ENCODE measurements at places on chromosomes 16 and 17.

GRCh38 chr17:21532763-21533385 lies 156.7 kb downstream of the KCNJ12 start:
- DNase-seq = no peak

GRCh38 chr17:14297161-14297851 lies 3.6 kb upstream of the HS3ST3B1 start:
- DNase-seq = no peak

GRCh38 chr16:47254756-47255155 lies 111.0 kb upstream of the NETO2 start:
- DNase-seq = no peak

DNA sequence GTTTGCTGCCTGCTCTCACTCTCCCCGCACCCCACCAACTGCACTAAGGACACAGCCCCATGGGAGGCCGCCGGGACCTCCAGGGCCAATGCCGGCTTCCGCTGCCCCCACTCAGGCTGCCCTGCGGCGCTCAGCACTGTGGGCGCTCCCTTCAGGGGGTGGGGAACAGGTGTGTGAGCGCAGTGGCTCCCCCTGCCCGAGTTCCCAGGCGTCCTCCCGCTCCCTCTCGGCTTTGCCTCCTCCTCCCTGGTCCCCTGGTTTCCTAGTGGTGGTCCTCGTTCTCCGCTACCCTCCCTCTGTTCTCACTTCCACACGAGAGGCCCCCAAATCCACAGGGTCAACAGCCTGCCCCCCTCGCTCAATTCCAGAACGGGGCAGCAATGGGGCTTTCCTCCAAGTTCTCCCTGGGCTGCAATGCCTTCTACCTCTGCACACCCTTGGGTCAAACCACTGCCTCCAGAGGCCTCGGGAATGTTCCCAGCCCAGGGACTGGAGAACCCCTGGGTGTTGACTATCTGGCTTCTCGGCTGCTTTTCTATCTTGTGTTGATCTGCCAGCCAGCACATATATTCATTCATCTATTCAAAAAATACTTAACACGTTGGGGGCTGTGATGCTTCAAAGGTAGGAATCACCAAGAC lies 9.9 kb downstream of the FOXJ1 start:
- DNase-seq = no peak

GRCh38 chr16:71754652-71755051 lies 30.2 kb upstream of the PHLPP2 start:
- no peak for DNase-seq

GRCh38 chr16:68779891-68780290 lies 42.8 kb downstream of the CDH1 start:
- DNase-seq = no peak

- DNase-seq = no peak
These were observed 11.3 kb downstream of the UBE2I start for GRCh38 chr16:1320658-1321240.

- DNase-seq = no peak
These were observed 3.7 kb upstream of the USP32 start for GRCh38 chr17:60395508-60396065.

- peak; percentile 37 for DNase-seq
These were observed 15.7 kb downstream of the CAVIN1 start for GRCh38 chr17:42407289-42407836.

DNA sequence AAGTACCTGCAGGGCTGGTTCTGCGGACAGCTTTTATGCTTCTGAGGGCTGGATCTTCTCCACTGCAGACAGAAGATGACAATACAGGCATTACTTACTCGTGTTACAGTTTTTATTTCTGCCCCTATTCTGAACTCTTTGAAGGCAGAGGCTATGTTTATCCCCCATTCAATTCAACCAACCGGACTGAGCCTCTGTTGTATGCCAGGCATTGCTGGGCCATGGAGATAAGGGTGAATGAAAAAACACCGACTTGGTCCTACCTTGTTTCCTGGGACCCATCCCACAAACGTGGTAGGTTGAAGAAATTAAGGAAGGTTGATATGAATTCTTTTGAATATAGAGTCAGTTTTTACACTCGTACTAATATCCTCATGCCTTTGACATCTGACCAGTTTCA lies 10.0 kb upstream of the HP start:
- no peak for DNase-seq

DNA sequence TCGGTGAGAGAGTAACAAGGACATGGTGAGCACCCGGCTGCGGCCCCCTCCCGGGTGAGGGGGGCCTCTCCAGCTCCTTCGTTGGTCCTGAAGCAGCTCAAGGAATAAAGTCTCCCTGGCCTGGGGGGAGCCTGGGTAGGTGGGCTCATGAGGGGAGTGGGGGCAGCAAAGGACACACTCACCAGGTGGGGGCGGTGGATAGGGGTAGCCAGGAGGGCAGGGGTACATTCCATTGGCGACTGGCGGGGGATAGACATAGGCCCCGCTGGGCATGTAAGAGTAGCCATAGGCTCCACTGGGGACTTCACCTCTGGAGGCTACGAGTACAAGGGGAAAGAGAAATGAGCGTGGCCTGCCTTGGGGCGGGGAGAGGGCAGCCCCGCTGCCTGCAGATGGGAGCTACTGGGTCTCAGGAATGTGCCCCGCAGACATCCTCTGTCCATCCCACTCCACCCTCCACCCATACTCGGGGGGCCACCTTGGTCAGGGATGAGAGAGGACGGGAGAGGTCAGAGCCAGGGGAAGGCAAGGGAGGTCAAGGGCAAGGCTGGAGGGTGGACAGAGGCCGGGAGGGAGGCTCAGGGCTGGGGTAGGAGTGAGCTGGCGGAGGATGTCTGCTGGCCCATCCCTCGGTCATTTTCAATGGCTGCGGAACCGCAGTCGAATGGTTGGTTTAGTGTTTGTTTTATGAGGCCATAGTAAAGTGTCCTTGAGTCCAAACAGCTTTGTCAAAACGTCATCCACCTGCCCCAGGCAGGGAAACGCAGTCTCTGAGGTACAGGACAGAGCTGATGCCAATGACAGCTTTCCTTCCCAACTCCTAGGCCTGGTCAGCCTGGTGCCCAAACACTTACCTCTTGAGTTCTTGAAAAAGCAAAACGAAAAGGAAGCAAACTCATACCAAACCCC lies 3.7 kb upstream of the UNC13D start:
- DNase-seq = no peak

- DNase-seq = no peak
These were observed 90.2 kb upstream of the CBX4 start for GRCh38 chr17:79929257-79930061.

GRCh38 chr16:1908184-1908583 lies 10.0 kb downstream of the HS3ST6 start:
- no peak for DNase-seq

DNA sequence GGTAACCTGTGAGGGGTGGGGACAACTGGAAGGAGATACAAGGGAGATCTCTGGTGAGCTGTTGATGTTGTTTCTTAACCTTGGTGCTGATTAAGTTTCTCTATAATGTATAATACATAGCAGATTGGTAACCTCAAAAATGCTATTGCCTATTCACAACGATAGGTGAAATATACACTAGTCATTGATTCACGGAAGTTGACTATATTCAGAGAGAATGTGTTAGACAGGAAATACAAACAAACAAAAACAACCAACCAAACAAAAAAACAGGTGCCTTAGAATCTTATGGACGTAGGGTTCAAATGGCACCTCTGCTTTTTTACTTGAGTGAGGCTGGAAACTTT lies 21.5 kb downstream of the HSD17B2 start:
- DNase-seq = no peak

GRCh38 chr16:4283939-4284338 lies 11.1 kb upstream of the TFAP4 start:
- no peak for DNase-seq

DNA sequence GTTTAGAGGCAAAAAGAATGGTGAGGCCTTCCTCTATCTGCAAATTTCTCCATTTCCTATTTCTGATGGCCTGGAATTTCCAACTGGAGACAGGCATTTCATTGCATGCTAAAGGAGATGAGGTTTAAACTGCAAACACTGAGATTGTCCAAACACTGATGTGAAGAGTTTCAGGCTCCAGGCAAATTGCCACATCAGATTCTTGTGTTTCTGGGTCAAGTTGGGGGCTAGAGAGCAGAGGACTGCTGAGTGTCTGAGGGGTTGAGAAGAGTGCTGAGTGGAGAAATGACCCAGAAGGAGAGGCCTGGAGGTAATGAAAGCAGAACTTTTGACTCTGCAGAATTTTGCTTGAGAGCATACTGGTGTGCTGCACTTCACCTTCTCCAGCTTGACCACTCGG lies 216.7 kb upstream of the MPHOSPH6 start:
- no peak for DNase-seq

DNA sequence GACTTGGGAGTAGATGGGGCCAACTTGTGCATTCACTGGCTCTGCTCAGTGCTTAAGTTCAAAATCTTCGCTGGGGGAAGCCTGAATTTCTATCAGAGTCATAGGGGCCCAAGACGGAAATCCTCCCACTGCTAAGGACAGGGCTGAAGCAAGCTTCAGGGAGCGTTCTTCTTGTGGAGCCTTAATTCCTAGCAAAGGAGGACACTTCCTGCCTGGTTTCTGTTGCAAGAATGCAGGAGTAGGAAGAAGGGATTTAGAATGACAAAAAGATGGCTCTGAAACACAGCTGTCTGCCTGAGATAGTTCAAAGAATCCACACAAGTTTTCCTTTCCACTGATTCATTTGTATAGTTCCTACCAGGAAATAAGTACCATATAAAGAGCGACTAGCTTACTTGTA lies 26.4 kb downstream of the PSME3IP1 start:
- no peak for DNase-seq

- no peak for DNase-seq
These were observed 172.0 kb upstream of the CHMP6 start for GRCh38 chr17:80819422-80820164.
